G401 (cell line): ENCODE measurements at places on chromosomes 2 and 18.

DNA sequence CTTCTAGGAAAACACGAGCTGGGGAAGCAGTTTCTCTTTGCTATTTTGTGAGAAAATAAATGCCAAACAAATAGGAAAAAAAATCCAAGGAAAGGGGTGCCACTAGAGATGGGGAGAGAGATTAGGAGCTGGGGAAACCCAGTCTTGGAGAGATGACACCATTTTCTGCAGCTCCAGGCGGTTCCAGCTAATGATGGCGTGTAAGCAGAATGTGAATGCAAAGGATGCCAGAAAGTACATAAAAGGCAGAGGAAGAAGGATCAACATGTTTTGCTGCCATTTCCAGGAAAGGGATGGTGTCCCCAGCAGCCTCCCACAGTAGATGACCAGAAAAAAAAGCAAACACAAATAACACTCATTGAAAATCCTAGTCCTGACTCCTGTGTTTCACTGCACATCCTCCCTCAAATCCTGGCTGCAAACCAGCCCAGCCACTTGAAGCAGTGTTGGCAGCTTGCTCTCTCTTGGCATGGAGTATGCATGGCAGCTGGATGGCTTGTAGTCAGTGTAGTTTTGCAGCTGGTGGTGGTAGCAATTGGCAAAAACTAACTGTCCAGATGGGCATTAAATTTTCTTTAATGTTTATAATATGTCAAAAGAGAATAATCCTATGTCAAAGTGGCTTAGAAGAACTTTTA lies 93.6 kb downstream of the FTCDNL1 start:
- DNase-seq = peak; percentile 33

DNA sequence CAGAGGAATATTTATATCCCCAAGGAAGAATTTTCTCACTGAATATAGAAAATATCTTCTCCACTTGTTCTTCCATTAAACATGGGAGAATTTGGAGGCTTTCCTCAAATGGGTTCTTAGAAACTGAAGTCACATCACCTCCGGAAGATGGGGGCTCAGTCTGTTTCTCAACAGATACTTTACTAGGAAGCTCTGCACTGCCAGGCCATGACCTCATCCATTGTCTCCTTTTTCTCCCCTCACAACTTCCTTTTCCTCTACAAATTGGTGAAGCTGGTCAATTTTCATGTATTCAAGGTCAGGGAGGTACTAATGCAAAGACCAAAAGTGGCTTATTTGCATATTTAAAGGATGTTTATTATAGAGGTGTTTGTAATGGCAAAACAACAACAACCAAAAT lies 173.1 kb downstream of the RNF152 start:
- no peak for DNase-seq

- no peak for DNase-seq
Measured at GRCh38 chr2:222754324-222754930, 83.0 kb downstream of the MOGAT1 start.

DNA sequence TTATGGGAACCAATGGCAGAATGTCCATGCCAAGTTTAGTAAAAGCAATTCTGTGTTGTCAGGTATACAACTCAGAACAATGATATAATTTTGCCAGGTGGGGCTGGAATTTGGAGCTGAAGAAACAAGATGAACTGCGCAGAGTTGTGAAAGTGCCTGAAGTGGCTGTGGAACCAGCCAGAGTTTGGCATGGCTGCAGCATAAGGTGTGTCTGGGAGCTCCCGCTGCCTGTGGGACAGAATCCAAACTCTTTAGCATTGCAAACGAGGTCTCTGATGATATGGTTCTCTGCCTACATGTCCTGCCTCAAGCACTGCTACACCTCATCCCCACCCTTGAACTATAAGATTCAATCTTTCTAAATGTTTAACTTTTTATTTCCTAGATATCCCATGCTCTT lies 909.7 kb downstream of the EPHA4 start:
- DNase-seq = no peak

- DNase-seq = no peak
Measured at GRCh38 chr2:105806996-105807395, 62.3 kb downstream of the NCK2 start.

DNA sequence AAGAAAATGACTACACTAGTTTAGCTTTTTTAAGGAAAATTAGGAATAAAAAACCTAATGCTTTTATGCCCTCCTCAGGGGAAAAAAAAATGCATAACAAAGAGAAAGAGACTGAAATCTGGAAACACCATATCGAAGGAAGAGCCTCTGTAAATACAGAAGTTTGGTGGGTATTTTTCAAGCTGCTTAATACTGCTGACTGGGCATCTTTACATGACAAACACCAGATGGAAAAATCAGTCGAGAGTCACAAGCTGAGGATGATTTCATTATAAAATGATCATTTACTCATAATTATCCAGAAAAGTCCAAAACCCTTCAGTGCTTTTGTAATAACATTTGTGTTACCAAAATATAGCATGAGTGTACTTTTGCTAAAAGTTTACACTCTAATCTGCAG lies 1600.7 kb upstream of the ACVR2A start:
- DNase-seq = no peak

DNA sequence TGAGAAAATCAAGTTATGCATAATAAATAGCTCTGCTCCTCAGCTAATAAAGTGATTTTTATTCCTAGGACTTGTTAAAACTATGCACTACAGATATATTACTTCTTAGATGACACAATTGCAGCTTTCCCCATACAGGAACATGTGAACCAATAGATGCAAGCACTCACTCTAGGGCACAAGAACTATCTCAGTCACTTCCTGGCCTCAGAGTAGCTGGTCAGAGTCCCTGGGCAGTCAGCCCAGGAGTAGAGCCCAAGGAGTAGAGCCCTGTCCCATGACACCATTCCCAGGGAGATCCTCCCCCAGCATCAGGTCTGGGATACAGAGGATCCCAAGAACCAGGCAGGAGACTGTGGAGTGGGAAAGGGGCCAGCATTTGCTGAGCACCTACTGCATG lies 2.7 kb downstream of the TNS1 start:
- DNase-seq = no peak

DNA sequence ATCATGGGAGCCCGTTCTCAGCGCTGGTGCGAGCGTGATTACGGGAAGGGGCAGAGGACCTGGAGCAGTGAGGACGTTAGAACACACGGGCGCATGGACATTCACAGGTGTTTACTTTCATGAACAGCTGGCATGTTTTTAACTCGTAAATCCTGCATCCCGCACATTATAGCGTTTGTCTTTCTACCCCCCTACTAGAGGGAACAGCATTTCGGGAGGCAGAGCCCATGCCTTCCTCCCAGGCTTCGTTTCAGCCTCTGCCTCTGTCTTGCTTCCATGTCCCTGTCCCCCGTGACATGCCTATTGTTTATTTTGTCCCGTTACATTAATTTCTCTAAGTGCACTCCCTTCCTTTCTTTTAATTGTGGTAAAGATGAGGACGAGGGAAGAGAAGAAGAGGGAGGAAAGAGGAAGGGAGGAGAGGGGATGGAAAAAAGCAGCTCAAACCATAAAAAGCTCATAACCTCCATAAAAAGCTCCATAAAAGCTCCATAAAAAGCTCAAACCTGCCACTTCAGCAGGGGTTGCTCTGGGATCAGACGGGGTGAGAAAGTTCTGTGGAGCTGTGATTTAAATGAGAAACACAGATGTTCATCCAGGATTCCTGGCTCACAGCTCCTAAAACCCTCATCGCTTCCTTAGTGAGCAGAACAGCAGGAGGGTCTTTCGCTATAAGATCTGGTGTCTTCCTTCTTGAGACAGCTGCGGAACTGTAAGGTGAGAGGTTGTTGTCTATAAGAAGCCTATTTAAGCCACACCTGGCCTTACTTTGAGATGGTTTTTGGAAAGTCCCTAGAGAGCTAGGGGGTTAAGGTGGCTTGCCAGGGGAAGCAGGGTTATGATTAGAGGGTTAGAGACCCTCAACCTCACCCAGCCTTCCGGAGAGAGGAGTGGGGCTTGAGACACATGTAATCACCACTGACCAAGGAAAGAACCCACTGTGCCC lies 66.6 kb upstream of the SNTG2 start:
- DNase-seq = no peak

DNA sequence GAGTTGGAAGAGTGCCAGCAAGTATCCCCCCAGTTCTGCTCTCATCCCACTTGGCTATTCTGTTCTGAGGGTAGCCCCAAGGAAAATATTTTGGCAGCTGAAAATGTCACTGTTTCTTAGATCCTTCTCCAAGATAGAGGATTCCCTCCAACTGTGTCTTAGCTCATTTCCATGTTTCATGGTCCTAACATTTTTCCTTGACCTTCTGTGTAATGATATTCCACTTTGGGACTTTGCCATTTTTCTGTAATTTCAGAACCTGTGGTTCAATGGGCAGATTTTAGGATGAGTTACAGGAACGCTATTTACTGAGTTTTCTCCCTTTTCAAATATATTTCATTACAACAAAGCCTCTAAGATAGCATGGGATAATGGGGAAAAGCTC lies 34.7 kb downstream of the NHEJ1 start:
- no peak for DNase-seq

DNA sequence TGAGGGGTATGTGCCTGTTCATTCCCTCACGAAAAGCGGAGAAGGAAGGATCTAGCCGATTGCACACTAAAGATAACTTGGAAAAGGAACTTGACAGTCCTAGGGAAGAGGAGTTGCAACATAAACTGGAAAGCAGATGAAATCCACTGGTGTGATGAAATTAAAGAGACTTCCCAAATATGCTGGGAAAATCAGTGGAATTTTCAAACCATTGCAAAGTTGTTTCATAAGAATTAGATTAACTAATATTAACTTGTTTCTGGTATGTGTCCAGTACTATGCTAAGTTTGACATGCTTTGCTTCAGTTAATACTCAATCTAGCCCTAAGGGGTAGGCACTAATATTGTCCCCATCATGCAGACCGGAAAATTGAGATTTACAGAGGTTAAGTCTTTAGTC lies 222.7 kb downstream of the IKZF2 start:
- no peak for DNase-seq

GRCh38 chr2:183186296-183186695 lies 62.1 kb downstream of the NUP35 start:
- DNase-seq = no peak

GRCh38 chr2:241304039-241304670 lies 11.3 kb downstream of the HDLBP start:
- peak; percentile 43 for DNase-seq
